Stimulated activated CD8-positive, alpha-beta memory T cell treated with anti-CD3 and anti-CD28 coated beads, Interleukin-15, amount 100 ng/mL, for 24 hours (primary cell): ENCODE measurements at places on chromosomes 7 and 10.

- DNase-seq, result no peak
These were observed 1.0 kb downstream of the TWIST1 start for GRCh38 chr7:19116121-19117090.

DNA sequence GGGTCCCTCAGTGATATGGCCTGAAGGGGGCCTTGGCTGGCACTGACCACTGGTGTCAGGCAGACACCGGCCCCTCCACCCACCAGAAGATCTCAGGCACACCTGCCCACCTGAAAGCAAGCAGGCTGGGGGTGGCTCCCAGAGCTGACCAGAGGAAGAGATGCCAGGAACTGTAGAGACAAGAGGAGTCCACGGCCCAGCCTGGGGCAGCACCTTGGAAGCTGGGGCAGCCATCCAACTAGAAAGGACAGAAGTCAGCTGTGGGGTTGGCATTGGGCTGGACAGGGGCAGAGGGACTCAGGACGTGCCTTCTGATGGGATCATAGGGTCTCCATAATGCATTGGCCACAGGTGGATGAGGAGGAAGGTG lies 144.3 kb downstream of the ZNF248 start:
- no peak for DNase-seq

DNA sequence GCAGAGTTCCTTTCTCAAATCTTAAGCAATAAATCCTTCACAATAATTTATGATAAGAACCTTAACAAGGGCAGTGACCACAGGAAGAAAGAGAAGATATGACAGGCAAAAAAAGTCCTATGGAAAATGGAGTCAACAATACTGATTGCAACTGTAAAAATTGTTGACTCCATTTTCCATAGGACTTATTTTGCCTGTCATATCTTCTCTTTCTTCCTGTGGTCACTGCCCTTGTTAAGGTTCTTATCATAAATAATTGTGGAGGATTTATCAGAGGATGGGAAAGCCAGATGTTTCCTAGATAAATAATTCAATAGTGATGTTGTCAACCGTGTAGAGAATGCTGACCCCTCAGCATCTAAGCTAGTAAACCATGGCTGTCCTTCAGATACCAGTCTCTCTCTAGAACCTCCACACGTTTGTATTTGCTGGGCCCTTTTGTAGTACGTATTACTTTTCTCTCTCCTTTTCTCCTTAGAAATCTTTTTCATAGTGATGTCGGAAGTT lies 172.6 kb upstream of the BET1 start:
- no peak for DNase-seq

DNA sequence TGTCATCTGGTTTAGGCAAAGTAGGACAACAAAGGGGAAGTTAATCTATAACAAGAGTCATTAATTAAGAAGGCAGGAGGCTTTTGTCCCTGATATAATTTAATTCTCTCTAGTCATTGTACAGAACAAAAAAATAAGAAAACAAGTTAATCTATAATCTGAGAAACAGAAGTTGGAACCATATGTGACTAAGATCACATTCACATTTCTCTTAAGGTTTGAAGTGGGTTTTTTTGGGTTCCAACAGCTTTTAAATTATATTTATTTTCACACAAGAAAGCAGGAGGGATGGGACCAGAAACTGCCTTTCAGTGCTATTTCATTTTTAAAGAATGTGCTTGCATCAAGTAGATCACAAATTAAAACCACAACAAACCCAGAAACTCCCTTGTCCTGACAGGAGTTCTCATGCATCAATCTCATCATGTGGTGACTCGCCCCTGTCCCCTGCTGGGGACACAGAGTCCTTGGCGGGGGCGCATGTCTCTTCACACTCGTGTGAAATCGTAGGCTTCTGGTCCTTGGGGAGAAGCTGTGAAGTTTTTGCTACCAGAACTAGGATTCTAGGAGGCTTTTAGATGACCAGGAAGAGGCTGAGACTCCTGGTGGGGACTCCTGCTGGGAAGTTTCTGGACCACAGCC lies 10.1 kb upstream of the OPN4 start:
- no peak for DNase-seq

DNA sequence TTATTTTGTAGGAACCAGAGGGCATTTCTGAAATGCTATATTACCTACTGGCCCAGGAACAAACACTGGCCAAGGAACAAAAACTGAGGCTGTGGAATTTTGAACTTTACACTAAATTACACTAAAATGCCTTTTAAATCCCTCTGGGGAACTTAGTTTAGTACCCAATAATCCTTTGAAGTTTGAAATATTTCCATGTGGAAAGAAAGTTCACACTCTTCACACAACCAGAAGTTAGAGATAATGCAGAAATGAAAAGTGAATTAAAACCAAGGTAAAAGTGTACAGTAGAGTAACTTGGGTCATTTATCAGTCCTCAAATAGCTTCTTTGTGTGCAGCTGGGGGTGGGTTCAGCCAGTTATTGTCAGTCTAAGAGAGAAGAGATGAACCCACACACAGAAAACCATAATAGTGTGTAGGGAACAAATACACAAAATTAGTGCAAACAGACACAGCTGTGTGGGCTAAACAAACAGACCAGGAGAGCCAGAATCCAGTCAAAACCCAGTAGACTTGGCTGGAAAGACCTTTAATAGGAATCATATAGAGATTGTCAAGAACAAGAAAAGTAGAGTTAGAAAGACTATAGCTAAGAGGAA lies 46.5 kb upstream of the DGKI start:
- DNase-seq, result no peak

GRCh38 chr10:5446390-5446926 lies 34.1 kb downstream of the NET1 start:
- DNase-seq, result peak; percentile 46

DNA sequence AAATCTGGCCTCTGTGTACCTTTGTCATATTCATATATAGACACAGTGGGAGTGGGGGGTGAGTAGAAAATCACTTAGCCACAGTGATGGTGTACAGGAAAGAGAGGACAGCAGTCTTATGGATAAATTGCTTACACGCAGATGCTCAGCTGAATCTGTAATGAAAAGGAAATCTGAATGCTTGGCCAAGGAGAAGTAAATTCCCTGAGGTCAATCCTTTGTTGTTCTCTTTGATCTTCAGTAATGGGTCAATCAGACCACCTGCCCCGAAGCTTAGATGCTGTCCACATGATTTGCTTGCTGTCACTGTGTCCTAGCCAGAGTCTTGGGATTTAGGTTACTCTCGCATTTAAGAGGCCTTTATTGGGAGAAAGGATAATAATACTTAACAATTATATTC lies 18.4 kb upstream of the EPHB6 start:
- no peak for DNase-seq

DNA sequence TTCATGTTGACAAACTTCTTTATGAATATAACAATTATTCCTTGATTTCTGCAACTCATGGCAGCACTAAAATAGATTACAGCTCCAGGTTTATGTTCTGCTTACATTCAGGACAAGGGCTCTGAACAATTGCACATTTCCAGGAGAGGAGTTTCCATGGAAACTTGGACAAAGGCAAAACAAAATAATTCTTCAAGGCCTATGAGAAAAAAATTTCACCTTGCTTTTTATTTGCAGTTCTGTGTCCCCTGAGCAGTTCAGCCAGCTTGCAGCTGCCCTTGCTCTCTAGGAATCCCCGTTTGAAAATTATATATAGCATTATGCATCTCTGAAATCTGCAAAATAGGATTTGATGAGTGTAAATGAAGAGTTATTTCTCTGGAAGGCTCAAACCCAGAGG lies 71.7 kb downstream of the ARL4A start:
- no peak for DNase-seq

DNA sequence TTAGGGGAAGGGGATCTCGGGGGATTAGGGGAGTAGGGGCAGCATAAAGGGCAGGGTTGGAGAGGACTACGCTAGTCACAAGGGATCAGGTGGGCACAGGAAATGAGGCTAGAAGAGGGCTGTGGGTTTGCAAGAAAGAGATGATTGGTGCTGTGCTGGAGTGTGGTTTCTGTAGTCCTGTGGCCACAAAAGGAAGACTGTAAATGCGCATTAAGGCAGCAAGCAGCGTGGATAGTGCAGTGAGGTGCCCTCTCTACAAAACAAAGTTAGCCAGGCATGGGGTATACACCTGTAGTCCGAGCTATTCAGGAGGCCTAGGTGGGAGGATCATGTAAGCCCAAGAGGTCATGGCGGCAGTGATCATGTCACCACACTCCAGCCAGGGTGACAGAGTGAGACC lies 212.1 kb downstream of the MLLT10 start:
- no peak for DNase-seq

GRCh38 chr10:51447119-51447518 lies 252.3 kb downstream of the CSTF2T start:
- DNase-seq, result no peak

GRCh38 chr10:110209926-110210673 lies 2.7 kb downstream of the MXI1 start:
- DNase-seq, result no peak
